ENCODE measurements at places on chromosomes 2 and 18.

GRCh38 chr2:126696644-126697520, 40.9 kb downstream of the GYPC start:
- DNase-seq = no peak

DNA sequence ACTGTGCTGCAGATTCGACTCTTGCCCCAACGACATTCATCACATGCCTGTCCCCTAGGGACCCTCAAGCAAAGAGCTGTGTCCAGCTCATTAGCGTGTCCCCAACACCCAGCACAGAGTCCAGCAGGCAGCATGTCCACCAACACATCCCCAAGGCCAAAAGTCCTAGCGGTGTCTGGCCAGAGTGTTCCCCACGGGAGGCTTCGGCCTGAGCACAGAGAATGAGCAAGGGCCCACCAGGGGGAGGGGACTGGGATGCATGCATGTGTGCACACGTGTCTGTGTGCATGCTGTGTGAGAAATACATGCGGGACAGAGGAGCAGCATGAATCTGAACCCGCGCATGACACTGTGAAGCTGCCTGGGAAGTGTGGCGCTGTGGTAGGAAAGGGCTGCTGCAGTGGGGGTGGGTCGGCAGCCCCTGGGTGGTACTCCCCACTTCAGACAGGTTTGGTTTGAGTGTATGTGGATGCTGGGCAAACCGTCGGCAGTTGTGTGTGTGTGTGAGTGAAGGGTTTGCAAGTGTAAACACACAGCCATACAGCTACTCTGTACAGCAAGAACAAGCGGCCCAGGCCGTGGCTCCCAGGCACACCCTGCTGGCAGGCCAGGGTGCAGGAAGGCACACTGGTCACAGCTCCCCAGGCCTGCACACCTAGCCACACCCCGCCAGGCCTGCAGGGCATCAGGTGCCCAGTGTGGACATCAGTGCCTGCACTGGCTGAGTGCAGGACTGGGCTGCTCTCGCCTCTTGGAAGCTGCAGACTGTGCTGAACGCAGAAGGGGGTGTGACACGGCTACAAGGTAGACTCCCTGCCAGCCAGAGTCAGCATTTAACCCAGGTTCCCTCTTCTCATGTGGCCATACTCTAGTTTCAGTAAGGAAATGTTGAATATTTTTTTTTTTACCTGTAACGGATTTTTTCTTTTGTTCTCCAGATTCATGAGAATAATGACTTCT, 19.5 kb upstream of the HES6 start:
- no peak for DNase-seq

DNA sequence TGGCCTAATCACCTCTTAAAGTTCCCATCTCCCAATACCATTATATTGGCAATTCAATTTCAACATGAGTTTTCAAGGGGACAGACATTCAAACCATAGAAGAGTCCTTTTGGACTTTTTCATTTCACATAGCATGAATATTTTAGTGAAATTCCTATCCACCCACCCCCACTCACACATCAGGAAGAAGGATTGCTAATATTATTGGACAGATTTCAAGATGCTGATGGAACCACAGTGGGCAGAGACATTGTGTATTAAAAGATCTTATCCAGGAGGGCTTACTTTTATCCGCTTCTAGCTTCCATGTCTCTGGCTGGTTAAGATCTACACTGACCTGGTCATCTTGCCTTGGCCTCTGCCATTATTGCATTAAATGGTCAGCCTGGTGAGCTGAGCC, 297.4 kb upstream of the ACVR2A start:
- no peak for DNase-seq

- no peak for DNase-seq
These were observed 44.7 kb downstream of the GYPC start for GRCh38 chr2:126700677-126701076.

Measured in activated T-helper 1 cell treated with Interleukin-2 at 50 U/mL for 16 hours (primary cell).